Heart left ventricle (tissue), 16 donors: ENCODE measurements at places on chromosomes 13 and 19.
A peak's percentile ranks its signal among the peaks of the same experiment; 100 is the strongest.

DNA sequence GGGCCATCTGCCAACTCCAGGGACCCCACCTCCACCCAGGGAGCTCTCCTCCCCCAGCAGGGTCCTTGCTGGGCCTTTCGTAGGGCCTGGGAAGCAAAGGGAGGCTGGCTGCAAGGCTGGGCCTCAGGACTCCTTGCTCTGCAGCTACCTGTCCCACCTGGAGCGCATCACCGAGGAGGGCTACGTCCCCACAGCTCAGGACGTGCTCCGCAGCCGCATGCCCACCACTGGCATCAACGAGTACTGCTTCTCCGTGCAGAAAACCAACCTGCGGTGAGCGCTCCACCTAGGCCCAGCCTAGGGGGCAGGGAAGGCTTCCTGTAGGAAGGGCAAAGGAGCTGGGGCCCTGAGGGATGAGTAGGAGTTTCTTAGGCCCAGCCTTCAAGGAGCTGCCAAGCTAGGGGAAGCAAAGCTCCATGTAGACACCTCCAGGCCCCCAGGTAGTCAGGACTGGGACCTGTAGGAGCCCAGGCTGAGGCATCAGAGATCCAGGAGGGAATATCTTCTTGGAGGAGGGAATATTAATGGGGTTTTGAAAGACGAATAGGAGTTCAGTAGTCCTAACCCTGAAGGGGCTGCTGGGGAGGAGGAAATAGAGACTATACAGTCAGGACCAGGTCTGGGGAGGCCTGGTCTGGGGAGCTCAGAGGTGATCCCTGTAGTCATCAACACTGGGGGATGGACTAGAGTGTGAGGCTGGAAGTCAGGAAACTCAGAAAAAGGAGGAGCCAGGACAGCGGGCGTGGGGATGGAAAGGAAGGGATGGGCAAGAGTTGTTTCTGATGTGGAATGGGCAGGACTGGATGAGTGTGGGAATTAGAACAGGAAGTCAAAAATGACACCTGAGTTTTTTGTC, 16.0 kb downstream of the GNA15 start:
- H3K27ac ChIP-seq = no peak overlapping the region
- no peak for DNase-seq
- no peak overlapping the region for H3K4me3 ChIP-seq

- no peaks in the 10 kb centered on the region for H3K4me1 ChIP-seq
- no peaks in the 10 kb centered on the region for H3K36me3 ChIP-seq
- no peak for DNase-seq
- H3K4me3 ChIP-seq = no peak overlapping the region
Observed at GRCh38 chr19:29499261-29499920, 26.4 kb upstream of the VSTM2B start.

DNA sequence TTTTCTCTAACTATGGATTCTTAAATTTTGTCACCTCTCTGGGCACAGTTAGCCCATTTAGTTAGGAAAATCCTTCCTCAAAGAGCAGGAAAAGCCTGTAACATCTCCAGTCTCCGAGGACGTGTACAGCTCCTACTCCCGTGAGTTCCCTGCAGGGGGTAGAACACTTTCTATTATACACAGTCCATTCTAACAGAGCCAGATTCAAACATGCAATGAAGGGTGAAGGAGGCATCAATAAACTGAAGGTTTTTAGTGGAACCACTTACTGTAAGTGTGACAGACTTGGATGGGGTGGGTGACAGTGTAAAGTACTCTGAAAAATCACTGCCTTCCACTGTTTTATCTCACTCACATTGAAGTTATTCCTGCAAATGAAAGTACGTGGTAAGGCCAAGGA, 204.7 kb upstream of the DACH1 start:
- H3K36me3 ChIP-seq = no peaks in the 10 kb centered on the region
- no peak overlapping the region for H3K27ac ChIP-seq
- no peaks in the 10 kb centered on the region for H3K27me3 ChIP-seq
- no peaks in the 10 kb centered on the region for H3K4me1 ChIP-seq
- no peak overlapping the region for H3K4me3 ChIP-seq

GRCh38 chr19:33551676-33552075, 30.1 kb upstream of the PEPD start:
- H3K36me3 ChIP-seq = no peaks in the 10 kb centered on the region
- H3K4me1 ChIP-seq = no peaks in the 10 kb centered on the region
- no peak overlapping the region for H3K4me3 ChIP-seq
- no peak for DNase-seq

- H3K27ac ChIP-seq = no peak overlapping the region
- peaks cover 30% of the 10 kb centered on the region for H3K4me1 ChIP-seq
- peaks cover 52% of the 10 kb centered on the region for H3K36me3 ChIP-seq
- no peak overlapping the region for H3K4me3 ChIP-seq
- peak; percentile 12 for DNase-seq
- H3K27me3 ChIP-seq = no peaks in the 10 kb centered on the region
Observed at GRCh38 chr19:16394681-16395375, 70.2 kb downstream of the KLF2 start.

- H3K4me1 ChIP-seq = no peaks in the 10 kb centered on the region
- no peak for DNase-seq
- H3K27me3 ChIP-seq = no peaks in the 10 kb centered on the region
- H3K27ac ChIP-seq = no peak overlapping the region
- no peak overlapping the region for H3K4me3 ChIP-seq
- peaks cover 72% of the 10 kb centered on the region for H3K36me3 ChIP-seq
Observed at GRCh38 chr13:41720839-41721561, 239.9 kb downstream of the VWA8 start.

GRCh38 chr13:73849292-73849691, 284.9 kb downstream of the KLF12 start:
- no peaks in the 10 kb centered on the region for H3K27me3 ChIP-seq
- DNase-seq = no peak
- H3K4me3 ChIP-seq = no peak overlapping the region

DNA sequence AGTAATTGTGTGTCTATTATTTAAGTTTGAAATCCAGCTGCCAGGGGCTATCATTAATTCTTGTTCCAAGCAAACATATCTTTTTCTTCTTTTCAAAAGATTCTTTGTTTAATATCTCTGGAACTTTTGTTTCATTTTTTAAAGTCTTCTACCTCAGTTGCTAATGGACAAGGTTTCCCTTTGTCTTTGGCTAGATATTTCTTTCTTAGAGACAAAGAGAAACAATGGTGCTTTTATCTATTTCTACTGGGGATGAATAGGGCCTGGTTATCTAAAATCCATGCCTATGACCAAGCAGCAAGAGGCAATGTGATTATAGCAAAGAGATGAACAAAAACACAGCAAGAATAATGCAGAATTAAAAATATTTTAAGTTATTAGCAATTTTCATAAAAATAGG, 661.3 kb upstream of the KLF12 start:
- H3K4me3 ChIP-seq = no peak overlapping the region
- H3K36me3 ChIP-seq = no peaks in the 10 kb centered on the region
- no peaks in the 10 kb centered on the region for H3K4me1 ChIP-seq
- H3K27me3 ChIP-seq = no peaks in the 10 kb centered on the region
- H3K27ac ChIP-seq = no peak overlapping the region
- no peak for DNase-seq

DNA sequence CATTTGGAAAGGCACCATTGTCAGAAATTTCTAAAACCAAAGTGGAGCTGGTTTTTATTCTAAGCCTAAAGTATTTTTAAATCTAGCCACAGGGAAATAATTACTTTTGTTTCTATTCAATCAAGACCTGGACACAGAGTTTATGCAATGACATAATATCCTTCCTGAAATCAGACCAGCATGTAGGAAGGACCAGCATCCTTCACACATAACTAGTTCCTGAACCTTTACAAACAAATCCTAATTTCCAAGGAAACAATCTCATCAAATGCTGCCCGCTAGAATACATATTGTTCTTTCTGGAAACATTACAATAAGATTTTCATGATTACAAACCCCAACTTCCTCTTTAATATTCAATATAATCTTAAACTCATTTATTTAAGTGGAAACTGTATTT, 1.5 kb downstream of the STARD13 start:
- DNase-seq = no peak
- H3K27ac ChIP-seq = peak overlapping the region; percentile 95
- no peaks in the 10 kb centered on the region for H3K36me3 ChIP-seq

DNA sequence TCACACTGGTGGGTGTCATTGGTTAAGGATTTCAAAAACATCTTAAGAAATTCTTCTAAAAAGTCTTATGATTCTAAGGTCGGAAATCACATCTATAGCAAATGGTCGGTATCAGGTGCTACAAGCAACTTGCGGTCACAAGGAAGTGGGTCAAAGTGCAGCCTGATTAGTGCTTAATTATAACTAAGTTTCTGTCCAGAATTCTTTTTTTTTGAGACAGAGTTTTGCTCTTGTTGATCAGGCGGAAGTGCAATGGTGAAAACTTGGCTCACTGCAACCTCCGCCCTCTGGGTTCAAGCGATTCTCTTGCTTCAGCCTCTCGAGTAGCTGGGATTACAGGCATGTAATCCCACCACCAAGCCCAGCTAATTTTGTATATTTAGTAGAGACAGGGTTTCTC, 1.2 kb upstream of the GDF15 start:
- H3K36me3 ChIP-seq = no peaks in the 10 kb centered on the region
- H3K4me1 ChIP-seq = peaks cover 48% of the 10 kb centered on the region
- DNase-seq = no peak
- no peak overlapping the region for H3K4me3 ChIP-seq
- no peaks in the 10 kb centered on the region for H3K27me3 ChIP-seq
